ENCODE measurements at places on chromosomes 16 and 17.

DNA sequence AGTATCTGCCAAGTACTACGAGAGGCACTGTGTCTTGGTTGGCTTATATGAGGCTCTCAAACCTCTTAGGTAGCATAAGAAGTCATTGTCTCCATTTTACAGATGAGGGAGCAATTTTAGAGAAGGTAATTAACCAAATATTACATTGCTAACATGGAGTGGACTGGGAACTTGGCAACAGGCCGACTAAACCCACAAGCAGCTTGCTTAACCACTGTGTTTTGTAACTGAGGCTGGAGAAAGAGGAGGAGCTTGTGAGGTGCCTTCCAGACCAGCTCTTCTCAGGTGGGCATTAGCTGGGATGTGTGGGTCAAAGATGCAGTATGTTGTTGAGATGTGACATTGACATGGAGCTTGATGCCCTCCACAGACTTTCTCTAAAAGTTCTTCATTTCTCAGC, 835.6 kb upstream of the RBFOX1 start:
- DNase-seq: no peak

DNA sequence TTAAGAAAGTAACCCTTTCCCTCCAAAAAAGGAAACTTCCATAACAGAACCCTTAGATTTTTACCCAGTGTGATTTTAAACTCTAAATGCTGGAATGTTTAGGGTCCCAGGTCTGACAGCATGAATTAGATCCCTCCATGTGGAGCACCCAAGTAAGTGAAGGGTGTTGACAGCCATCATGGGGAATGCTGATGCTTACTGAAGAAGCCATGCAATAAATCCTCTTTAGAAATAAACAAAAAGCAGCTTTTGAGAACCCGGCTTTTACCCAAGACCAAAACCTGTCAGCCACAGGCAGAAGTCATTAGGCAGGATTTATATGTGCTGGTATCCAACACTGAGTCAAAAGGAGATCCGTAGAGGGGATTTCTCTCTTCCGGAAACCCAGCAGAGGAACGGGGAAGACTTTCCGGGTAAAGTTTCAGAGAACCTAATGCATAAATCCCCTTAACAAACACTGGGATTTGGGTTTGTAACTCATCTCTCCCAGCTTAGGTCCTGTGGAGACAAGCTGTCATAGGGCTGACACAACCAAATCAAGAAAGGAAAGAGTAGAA, 287.5 kb downstream of the IRX3 start:
- no peak for DNase-seq

- DNase-seq: no peak
Observed at GRCh38 chr16:87671221-87671620, 68.9 kb downstream of the JPH3 start.

- no peak for DNase-seq
Observed at GRCh38 chr17:7927596-7927995, 2.1 kb downstream of the KCNAB3 start.

GRCh38 chr16:27405546-27406451, 3.8 kb downstream of the IL21R start:
- DNase-seq: peak; percentile 17

- no peak for DNase-seq
Observed at GRCh38 chr16:55325080-55325447, 1.1 kb downstream of the IRX6 start.

DNA sequence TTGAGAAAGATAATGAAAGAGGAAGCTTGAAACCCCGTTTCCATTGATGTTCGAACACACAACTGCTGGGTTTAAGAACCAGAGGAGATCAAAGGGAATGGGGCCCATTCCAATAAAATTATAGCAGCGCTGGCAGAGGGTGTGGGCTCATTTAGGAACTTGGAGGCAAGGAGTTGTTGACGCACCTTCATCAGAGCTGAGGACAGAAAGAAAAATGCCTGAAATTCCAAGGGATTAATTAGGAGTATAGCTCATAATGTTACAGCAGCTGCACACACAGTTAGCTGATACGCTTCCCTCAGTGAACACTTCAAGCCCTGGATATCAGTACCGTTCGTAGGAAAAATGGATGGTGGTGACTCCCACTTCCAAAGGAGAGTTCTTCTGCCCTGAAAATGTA, 127.2 kb downstream of the AXIN2 start:
- no peak for DNase-seq

DNA sequence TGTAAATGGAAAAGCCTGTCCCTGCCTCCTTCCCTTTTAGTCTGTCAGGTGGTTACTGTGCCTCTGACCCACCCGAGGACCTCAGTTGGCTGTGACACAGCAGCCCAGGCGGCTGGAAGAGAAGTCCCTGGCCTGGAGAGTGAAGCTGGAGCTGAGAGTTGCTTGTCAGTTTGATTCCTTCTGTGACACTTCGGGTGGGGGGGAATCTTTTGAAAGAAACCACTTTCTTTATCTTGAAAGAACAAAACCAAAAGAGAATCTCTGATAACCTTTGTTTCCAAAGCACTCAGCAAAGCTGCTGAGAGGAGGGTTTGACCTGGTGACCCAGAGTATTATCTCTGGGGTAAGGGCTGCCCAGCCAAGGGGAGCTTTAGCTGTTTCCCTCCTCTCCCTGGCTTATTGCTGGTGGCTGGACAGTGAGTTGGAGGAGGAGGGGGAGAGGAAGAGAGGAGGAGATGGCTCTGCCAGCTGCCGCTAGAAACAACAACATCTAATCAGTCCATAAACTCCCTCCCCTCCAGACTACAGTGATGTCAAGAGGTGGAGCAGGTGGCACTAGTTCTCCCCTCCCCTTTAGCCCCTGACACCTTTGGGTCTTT, 34.0 kb downstream of the YPEL2 start:
- no peak for DNase-seq

DNA sequence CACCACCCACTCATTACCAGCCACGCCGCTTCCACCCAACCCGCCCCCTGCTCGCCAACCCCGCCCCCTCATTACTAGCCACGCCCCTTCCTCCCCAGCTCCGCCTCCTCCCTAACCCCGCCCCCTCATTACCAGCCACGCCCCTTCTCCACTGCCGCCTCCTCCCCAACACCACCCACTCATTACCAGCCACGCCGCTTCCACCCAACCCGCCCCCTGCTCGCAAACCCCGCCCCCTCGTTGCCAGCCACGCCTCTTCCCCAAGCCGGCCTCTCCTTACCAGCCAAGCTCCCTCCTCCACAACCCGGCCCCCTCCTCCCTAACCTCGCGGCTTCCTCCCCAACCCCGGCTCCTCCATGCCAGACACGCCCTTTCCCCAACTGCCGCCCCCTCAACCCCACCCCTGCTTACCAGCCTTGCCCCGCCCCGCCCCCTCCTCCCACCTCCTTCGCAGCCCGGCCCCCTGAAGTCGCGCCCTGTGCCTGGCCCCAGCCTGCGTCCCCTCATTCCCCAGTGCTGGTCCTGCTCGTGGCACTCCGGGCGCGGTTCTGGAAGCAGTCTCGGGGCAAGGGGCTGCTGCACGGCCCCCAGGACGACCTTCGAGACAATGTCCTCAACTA, 7.3 kb downstream of the SLC22A31 start:
- DNase-seq: peak; percentile 86

- no peak for DNase-seq
Observed at GRCh38 chr17:83087788-83088360, 8.5 kb downstream of the METRNL start.

- peak; percentile 92 for DNase-seq
Observed at GRCh38 chr17:63433746-63434591, 12.1 kb downstream of the CYB561 start.

- peak; percentile 71 for DNase-seq
Observed at GRCh38 chr16:15434425-15435215, at the start of gene BMERB1. Gene BMERB1 (plus strand): TSS chr16:15434588. CDS start chr16:15434654, 66 bp downstream.

GRCh38 chr16:57000271-57001025, 11.1 kb downstream of the NLRC5 start:
- DNase-seq: peak; percentile 97

DNA sequence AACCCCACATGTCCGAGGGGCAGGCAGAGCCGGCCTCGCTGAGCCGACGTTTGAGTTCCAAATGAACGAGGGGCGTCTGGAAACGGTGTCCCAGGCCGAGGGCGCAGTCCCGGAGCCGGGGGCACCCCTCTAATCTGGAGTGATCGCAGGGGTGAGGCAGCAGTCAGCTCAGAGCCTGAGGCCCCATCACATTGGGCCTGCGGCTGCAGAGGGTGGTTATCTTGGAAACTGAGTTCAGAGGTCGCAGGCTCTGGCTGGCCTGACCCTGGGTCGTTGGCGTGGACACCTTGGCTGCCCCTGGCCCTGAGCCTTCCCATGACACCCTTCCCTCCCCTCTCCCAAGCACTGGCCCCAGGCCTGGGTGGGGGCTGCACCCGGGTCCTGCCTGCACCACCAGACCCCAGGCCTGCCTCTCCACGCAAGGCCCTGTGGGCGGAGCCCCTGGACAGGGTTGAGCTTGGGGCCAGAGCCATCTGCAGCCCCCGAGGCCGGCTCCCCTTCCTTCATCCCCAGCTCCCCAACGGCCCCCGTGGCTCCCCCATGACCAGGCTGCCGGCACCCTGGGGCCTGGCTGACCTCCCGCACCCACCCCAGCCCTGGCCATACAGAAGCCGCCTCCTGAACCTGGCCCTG, 45.6 kb downstream of the ZFPM1 start:
- DNase-seq: no peak

DNA sequence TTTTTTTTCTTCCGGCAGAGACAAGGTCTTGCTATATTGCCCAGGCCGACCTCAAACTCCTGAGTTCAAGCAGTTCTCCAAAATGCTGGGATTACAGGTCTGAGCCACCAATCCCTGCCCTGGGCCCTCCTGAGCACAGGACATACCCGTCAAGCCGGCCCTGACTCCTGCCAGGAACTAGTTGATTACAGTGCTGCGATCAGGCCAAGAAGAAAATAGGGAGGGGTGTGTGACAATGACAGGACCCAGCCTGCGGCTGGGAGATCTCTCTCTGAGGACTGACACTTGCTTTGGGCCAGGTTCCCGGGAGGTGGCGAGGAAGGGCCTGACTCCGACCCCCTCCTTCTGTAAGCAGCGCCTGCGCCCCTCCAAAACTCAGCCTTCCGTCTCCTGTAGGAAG, 276.6 kb downstream of the MRTFB start:
- DNase-seq: no peak

DNA sequence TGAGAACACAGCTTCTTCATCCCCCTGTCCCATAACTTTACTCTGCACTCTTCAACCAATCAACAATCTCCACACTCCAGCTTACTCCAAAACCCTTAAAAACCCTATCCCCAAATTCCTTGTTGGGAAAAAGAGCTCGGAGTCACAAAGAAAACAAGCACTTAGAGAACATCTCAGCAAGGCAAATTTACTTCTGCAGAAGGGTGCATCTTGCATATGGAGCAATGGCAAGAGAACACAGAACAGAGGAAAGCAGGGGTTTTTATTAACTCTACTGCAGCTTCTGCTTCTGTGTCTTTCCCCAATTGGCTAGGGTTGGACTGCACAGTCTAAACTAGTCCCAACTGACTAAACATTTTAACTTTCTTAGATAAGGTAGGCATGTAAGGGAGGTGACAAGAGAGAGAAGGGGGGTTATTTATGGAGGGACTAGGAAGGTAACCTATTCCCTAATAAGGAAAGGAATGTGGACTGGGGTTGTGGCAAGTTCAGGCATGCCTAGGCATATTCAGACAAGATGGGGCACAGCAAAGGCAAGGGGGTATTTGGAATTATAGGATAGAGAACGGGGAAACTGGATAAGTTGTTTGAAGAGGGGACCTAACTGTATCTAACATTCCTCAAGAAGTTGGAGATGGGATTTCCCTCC, 125.5 kb downstream of the CACNG3 start:
- DNase-seq: no peak

DNA sequence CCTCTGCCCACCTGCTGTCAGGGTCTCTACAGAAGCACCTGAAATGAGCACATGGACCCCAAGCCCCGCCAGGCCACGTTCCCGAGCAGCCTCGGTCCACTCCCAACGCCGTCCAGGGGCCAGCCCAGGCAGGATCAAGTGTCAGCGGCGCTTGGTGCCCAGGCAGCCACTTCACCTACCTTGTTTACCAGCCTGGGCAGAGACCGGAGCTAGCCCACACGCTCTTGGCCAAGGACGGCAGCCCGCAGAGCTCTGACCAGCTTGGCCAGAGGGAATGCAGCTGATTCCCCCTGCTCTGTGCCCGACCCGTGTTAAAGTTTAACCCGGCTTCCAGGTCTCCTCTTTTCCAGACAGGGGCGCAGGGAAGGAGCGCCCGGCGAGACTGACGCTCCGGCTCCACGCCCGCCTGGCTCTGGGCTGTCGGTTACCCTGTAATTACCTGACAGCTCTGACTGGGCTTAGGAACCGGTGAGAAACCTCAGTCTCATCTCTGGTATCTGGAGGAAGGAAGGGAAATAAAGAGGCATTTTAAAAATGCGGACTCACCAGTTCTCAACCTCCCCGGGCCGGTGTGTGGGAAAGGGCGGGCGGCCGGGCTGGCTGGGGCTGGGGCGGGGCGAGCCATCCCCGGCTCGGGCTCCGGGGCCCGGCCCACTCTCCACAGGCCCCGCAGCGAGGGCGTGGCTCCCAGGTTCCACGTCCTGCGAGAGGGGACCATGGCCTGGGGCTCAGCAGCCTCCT, 4.6 kb downstream of the KIFC3 start:
- DNase-seq: no peak

- DNase-seq: peak; percentile 56
Observed at GRCh38 chr17:9529033-9529700, 46.5 kb downstream of the STX8 start.

DNA sequence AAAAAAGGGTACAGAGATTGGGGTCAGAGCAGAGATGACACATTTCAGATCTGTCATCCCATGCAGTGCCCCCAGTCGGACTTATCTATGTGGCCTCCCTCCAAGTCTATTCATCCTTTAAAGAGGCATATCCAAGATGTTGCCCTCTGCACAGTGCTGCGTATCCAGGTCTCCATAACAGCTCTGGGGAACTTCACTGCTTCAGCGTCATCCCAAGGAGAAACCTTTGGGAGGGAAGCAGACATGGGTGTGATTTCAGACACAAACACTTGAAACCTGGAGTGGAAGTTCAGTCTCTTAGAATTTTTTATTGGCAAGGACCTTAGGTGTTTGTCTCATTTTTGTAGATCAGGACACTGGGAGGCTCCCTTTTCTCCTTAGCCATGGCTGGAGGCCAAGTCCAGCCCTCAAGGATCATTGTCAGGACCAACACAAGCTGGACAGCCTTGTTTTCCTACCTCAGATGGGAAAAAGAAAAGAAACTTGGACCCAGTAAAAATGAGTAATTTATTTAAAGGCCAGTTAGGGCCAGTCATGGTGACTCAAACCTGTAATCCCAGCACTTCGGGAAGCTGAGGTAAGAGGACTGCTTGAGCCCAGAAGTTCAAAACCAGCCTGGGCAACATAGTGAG, 23.9 kb upstream of the NLK start:
- peak; percentile 33 for DNase-seq

GRCh38 chr17:66522591-66523272, 220.3 kb downstream of the PRKCA start:
- peak; percentile 79 for DNase-seq
